ENCODE measurements at places on chromosomes 16 and 17.

DNA sequence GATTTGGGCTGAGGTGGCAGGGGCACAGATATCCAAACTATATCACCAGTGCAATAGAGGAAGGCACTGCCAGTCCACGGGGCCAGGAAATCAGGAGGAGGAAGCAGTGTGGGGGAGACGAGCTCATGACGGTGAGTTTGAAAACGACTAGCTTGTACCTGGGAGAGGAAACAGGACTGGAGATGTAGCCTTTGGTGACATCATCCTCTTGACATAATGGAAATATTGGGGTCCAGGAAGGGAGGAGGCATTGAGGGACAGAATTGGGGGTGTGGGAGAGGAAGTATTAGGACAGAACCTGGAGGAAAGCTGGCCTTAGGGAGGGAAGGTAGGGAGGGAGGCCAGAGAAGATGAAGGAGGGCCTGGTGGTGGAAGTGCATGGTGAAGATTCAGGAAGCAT is 109.1 kb downstream of the RGS9 start:
- DNase-seq, result no peak

- no peak for DNase-seq
These were observed 106.8 kb downstream of the METRNL start for GRCh38 chr17:83186226-83186625.

- DNase-seq, result no peak
These were observed 188.2 kb upstream of the ANKFN1 start for GRCh38 chr17:55965051-55965450.

- DNase-seq, result no peak
These were observed 29.0 kb upstream of the ASIC2 start for GRCh38 chr17:33322063-33322462.

- no peak for DNase-seq
These were observed 84.3 kb downstream of the PRKCA start for GRCh38 chr17:66386498-66387351.

All from stimulated activated CD4-positive, alpha-beta T cell treated with anti-CD3 and anti-CD28 coated beads, Interleukin-12 subunit alpha, Interleukin-12 subunit beta, amount 100 ng/mL, for 48 hours (primary cell).